Right kidney (tissue), 9 donors: ENCODE measurements at places on chromosomes 5 and 9.
A peak's percentile ranks its signal among the peaks of the same experiment; 100 is the strongest.

DNA sequence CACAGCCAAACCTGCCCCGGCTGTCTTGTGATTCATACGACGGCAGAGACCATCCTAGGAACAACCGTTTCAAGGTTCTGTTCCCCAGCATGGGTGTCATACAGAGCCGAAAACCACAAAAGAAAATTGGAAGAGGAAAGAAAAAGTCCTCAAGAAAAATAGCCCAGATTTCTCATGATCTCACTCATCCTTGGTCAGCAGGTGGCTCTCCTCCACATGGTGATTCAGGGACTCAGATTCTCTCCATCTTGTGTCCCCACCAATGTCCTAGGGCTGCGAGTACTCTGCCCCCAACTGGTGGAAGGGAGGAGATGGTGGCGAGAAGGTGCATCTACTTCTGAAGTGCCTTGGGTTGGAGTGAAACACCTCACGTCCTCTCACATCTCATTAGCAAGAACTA is 25.6 kb downstream of the PDZD2 start:
- DNase-seq = no peak

DNA sequence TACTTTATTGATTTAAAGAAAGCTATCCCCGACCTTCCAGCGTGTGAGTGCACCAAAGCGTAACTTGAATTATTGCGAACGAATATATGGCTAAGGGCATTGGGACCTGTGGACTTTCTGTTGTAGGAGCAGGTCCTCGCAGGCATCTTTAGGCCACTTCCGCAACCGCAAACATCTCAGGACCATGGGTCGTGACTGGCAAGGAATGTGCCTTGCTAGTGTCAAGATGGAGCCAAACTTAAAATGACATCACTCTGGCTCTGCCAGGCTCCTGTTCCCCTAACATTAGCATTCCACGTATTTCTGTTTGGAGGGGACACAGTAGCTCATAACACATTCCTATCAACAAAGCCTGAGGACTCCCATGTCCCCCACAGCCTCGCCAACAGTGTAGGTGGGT is 44.1 kb upstream of the OLFM1 start:
- no peak for DNase-seq

- DNase-seq = peak; percentile 93
Measured at GRCh38 chr9:122931226-122932121, at the start of gene ZBTB26. ZBTB26 (minus strand) TSS chr9:122931512; CDS start chr9:122919934, 11,578 bp downstream.

- no peak for DNase-seq
Measured at GRCh38 chr9:137156567-137157375, 13.1 kb downstream of the LRRC26 start.

DNA sequence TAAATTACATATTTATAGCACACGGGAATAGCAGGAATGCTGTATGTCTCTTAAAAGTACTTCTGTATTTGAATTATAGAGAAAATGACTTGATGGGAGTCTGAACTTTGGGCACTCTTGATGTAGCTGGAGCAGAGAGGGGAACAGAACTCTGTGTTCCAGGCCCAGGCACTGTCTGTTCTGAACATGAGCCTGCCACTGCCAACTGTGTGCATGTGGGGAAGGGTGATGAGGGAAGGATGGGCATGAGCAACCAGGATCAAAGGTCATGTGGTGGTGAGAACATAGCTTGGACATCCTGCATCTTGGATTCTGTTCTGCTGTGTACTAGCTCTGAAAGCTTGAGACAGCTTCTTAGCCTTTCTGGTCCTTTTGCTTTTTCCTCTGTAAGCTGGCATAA is 16.4 kb upstream of the ZBED3 start:
- DNase-seq = no peak

- DNase-seq = no peak
Measured at GRCh38 chr9:73219985-73220626, 68.4 kb downstream of the ANXA1 start.

DNA sequence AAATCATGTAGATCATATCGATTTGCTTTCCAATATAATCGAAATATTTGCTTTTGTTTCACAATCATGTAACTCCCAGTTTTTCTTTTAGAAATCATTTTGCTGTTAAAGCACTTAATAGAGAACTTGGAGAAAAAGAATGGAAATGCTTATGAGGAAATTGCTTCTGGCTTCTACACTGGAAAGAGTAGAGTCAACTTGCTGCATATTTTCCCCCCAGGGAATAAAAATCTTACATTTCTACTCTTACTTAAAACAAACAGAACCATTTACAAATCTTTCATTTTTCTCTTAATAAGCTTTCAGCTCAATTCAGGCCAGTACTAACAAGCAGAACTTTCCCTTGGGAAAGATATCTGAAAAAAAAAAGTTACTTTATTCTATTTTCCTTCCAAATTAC is 312.0 kb downstream of the CHSY3 start:
- no peak for DNase-seq

- no peak for DNase-seq
Measured at GRCh38 chr5:82959466-82959865, 117.7 kb downstream of the TMEM167A start.

- no peak for DNase-seq
Measured at GRCh38 chr9:27462434-27462833, 61.7 kb upstream of the IFNK start.

GRCh38 chr5:10333154-10334006 is 20.1 kb upstream of the MARCHF6 start:
- DNase-seq = peak; percentile 78

DNA sequence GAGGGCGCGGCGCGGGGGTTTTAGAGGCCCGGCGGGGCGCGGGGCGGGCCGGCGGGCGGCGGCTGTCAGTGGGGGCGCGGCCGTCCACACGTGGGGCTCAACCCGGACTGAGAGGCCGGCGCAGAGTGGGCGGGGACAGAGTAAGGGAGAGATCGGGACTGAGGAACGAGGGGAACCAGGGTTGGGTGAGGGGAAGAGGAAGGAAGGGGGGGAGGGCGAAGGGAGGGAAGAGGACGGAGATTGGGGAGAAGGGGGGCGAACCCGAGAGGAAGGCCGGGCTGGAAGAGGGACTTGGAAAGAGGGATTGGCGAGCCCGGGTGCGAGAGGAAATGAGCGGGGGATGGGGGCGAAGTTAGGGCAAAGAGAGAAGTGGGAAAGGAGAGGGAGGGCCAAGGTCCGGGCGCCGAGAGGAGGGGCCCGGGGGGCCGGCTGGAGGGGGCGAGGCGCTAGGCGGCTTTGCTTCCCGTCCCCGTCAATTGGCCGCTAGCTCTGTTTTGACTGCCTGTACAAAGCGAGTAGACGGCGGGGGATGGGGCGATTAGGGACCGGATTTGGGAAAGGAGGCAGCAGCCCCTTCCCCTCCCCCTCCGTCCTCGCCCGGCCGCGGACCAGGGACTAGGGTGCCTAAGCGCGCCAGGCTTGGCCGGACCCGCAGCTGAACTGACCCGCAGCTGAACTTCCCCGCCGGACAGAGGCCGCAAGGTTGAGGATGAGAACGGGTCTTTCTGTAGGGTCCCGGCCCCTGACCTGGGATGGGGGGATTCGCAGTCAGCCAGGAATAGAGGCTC is 399 bp upstream of the FBN2 start:
- peak; percentile 77 for DNase-seq

DNA sequence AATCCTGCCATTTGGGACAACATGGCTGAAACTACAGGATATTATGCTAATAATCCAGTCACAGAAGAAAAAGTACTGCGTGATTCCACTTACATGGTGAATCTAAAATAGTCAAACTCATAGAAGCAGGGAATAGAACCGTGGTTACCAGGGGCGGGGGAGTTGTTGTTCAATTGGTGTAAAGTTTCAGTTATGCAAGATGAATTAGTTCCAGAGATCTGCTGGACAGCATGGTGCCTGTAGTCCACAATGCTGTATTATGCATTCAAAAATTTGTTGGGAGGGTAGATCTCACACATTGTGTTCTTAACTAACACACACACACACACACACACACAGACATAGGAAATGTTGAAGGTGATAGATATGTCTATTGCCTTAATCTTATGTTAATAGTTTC is 480.5 kb downstream of the DMRT2 start:
- DNase-seq = no peak

DNA sequence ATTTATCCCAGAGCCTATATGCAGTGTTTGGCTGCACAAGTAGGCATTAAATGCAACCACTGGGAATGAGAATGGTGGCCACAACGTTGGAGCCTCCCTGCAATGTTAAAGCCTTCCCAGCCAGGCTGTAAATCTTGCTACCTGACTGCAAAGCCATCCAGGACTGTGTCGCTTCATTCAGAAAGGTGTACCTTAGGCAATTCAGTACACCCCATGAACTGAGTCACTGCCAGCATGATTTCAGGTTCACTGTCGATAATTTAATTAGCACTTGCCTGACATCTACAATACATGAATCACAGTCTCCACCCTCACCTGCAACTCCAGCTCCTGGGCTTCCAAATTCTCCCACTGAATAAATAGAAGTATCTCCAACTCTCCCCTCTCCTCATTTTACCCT is 108.4 kb downstream of the SLIT3 start:
- DNase-seq = no peak

DNA sequence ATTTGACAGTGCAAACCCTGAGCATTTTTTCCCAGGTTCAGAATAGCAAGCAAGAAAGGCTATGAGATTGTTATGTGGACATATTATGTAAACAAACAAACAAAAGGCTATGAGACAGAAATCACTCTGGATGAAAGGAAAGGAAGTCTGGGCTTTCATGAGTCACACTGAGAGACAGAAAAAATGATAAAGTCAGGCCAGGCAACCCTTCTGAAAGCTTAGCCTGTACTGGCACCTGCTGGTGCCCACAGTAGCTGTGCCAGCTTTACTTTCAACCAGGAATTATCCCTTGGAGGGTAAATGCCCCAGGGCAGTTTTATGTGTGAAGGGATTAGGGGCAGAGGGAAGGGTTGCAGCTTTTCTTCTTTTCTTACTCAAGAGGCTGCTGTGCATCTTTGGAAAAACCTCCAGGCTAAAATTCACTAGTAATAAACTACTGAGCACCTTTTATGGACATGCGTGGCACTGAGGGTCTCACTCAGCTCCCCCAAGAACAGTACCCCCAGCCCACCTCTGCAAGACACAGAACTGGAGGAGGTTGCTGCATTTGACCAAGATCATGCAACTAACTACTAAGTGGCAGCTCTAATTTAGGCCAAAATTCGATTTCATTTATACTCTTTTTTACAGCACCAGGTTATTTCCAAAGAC is 41.7 kb downstream of the ACTL7B start:
- no peak for DNase-seq

- no peak for DNase-seq
Measured at GRCh38 chr5:128870373-128870772, 94.9 kb upstream of the SLC27A6 start.

DNA sequence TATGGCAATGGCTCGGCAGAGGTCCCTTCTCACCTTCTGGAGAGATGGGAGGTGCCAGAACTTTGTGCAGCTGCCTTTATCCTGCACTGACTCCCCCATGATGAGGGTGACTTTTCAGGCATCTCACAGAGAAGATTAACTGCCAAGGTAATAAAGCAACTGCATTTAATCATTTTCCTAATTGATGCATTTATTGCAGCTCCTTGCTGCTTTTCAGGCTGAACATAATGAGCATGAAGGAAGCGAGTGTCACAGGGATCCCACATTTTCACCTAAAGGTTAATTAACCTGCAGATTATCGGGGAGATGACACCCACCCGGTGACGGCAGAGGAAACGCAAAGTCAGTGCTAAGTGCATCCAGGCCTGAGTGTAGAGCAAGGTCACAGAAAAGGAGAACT is 154.3 kb downstream of the ICE1 start:
- DNase-seq = no peak

DNA sequence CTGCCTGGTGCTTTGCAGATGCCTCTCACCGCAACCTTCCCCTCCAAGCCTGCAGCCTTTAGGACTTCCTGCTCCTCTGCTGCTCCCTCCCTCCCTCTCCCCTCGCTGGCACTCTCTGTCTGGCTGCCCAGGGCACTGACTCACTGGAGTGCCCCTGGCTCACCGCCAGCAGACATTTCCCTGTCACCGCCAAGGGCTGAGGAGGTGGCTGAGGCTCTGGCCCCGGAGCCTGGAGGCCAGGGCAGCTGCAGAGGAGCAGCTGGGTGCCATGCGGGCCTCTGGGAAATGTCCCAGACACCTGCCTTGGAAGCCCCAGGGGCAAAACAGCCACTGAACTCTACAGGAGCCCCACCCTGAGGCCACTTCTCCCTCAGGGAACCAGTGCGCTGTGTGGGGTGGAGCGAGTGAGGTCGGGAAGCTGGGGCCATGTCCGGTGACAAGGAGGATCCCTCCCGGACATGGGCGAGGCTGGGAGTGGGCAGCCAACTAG is 53.4 kb downstream of the TENT4A start:
- DNase-seq = no peak

GRCh38 chr9:124037790-124038189 is 26.2 kb downstream of the LHX2 start:
- DNase-seq = no peak

DNA sequence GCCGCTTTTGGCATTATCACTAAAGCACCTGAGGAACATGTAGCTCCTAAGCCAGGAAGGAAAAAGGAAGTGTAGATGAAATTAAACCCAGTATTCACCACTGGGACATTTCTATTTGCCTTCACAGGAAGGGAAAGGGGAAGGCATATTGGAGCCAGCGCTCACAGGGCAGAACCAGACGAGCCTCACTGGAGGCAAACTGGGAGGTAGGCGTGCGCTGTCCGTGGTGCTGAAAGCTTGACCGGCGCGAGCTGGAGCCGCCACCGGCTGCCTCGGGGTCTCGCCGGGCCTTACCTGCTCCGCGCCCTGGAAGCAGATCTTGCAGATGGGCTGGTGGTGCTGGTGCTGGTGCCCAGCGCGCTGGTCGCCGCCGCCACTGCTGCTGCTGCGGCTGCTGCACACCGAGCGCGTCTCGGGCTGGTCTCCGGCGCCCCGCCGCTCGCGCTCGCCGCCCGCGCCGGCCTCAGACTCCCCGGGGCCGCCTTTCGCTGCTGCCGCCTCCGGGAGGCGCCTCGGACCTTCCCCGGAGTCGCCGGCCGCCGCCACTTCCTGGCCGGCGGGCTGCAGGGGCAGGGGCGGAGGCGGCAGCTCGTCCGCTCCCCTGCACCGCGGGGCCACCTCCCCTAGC is 732 bp downstream of the MARCHF11 start:
- peak; percentile 82 for DNase-seq

GRCh38 chr5:80127116-80127552 is 92.0 kb downstream of the THBS4 start:
- DNase-seq = no peak

- no peak for DNase-seq
Measured at GRCh38 chr9:15191378-15191777, 115.6 kb downstream of the TTC39B start.

GRCh38 chr5:132828846-132829494 is 1.5 kb downstream of the SHROOM1 start:
- no peak for DNase-seq

DNA sequence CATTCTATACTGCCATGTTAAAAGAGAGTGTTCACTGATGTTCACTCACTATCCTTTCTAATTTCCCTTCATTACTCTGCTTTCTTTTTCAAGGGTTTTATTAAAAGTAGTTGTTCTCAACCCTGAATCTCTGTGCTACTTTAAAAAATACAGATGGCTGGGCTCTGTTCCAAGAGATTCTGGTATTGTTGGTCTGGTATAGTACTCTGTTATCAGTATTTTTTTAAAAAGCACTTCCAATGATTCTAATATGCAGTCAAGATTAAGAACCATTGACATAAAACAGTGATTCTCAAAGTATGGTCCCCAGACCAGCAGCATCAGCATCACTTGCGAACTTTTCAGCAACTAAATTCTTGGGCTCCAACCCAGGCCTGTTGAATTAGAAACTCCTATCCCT is 77.0 kb upstream of the STARD4 start:
- DNase-seq = no peak

- DNase-seq = no peak
Measured at GRCh38 chr5:78701795-78702410, 53.3 kb upstream of the LHFPL2 start.
